ENCODE measurements at places on chromosomes 3 and 15. TPM values are rescaled to one million over a fixed set of nuclear protein-coding genes. Genes with fewer than 3 reads are reported as not detected.

The AZI2 gene
- 42.2 TPM for total RNA-seq

The MCF2L2 gene
- total RNA-seq = 0.15 TPM

The INKA1 gene
- total RNA-seq = 1.6 TPM

The CHRNA5 gene
- total RNA-seq = 27.3 TPM

The TMEM266 gene
- 0.05 TPM for total RNA-seq

The DOCK3 gene
- total RNA-seq = 0.43 TPM

The C3orf80 gene
- total RNA-seq = 1.8 TPM

The UROC1 gene
- not detected for total RNA-seq

The ARL14 gene
- 1.3 TPM for total RNA-seq

The SERPINI1 gene
- 2.6 TPM for total RNA-seq

The TMC3 gene
- total RNA-seq = not detected

The LRRC58 gene
- 15.9 TPM for total RNA-seq

The LRRC15 gene
- total RNA-seq = 0.15 TPM

The ALDH1A2 gene
- total RNA-seq = 0.16 TPM

The POLQ gene
- total RNA-seq = 7.5 TPM

The VPS39 gene
- total RNA-seq = 14.8 TPM

The HES1 gene
- total RNA-seq = 14.4 TPM

The NR1I2 gene
- not detected for total RNA-seq

The EFCC1 gene
- not detected for total RNA-seq

Data from A549 treated with DMSO at 1 μM for 4 hours (cell line).